ENCODE measurements at places on chromosomes 1 and 21.

GRCh38 chr1:192539297-192540092 lies 36.1 kb upstream of the RGS1 start:
- DNase-seq, result peak; percentile 58

DNA sequence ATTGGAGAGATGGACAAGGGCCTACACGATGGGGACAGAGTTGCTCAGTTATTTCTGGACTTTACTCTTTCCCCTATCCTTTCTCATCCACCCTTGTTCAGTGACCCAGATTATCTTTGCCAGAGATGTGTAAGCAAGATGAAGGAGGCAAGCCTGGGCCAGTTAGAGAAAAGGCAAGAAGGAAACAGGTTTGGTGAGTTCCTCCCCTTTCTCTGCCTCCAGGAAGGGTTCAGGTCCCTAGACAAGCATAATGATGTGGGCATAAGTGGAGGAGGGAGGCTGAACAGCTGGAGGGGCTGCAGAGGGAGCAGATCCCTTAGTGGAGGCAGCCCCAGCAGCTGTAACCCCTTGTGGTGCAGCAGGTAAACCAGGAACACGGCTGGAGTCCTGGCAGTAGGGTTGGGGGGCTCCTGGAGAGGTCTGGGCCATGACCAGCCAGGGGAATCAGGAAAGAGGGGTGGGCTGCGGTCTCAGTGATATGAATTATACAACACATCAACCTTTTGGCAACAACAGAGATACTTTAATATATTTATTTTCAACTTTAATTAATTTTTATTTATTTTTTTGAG lies 9.2 kb upstream of the CDC42 start:
- DNase-seq, result no peak

- no peak for DNase-seq
Observed at GRCh38 chr1:230322967-230323547, 103.1 kb downstream of the PGBD5 start.

DNA sequence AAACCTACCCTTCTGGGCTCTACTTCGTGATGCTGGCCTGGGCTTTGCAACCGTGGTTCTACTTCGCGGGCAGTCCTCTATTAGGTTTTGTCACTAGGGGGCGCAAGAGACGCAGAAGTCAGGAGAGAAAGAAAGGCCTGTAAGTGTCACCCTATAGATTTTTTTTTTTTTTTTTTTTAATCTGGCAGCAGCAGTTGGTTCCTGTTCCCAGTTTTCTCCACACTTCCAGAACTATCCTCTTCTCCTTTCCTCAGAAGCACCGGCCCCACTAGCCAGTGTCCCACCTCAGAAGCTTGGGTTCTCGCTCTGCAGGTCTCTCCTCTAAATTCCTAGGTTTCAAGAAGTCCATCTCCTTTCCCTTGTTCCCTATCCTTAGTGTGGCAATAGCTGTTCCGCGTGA lies 9.1 kb upstream of the LCE2D start:
- DNase-seq, result peak; percentile 62

DNA sequence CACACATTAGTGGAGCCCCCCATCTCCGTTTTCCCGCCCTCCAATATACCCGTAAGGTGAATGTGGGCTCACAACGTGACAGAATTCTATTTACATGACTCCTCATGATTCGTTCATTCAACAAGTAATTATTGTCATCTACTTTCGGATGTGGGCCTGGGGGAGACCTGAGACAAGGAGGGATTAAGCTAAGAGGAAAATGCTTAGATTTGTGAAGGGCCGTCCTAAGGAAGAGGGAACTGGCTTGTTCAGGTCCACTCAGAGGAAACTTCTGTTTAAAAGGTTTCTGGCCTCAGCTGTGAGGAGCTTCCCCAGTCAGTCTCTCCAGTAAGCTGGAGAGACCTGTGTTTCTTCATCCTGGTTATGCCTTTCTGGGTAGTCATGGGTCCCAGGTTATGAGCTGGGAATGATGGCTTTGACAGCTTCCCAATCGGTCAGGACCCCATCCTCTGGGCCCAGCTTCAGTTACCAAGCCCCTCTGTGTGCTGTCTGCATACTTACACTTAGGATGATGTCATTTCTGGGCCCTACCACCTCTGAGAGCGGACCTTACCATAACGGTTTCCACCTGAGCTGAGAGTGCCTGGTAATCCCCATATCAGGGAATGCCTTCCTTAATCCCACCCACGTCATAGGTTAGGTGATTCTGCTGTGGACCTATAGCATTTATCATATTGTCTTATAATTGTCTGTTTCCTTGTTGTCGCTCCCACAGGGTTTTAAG lies 687 bp upstream of the ERI3 start:
- no peak for DNase-seq

GRCh38 chr1:84247425-84248220 lies 53.9 kb upstream of the SAMD13 start:
- DNase-seq, result peak; percentile 95

GRCh38 chr1:233140974-233141373 lies 154.6 kb downstream of the PCNX2 start:
- DNase-seq, result no peak

- DNase-seq, result no peak
Observed at GRCh38 chr1:150808121-150808520, at the start of gene CTSK. Gene CTSK, minus strand, starts transcription at chr1:150808260. Its CDS starts 1,455 bp downstream, at chr1:150806805.

DNA sequence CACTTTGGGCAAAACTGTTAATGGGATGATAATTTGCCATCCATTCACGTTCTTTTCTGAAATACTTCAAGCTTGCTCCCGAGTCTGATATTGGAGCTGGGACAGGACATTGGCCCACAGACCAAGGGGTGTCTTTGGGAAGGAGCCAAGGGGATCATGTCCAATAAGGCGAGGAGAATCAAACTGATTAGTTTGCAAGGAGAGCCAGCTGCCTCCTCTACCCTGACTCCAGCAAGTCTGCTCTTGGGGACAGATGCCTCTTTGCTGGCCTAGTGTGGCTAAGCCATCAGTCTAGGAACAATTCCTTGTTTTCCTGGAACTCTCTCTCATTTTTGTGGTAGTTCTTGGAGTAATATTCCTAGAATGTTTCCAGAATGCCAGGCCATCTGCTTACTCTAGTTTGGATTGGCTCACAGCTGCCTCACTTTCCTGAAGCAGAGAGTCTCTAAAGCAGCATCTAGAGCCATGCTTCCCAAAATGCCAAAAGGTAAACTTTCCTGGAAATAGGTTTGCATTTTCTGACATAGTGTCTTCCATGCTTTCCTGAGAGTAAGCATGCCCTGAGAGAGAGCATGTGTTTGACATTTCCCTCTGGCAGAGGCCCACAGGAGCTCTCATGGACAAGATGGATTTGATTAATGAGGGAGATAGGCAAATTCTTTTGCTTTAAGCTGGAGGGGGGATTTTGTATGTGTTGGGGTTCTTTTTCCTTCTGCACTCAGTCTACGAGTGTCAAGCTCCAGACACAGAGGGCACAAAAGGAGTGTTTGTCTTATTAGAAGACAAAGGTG lies 145.6 kb downstream of the GDAP2 start:
- no peak for DNase-seq

GRCh38 chr1:230356190-230356589 lies 69.9 kb downstream of the PGBD5 start:
- DNase-seq, result no peak

GRCh38 chr1:20476265-20477038 lies 9.6 kb downstream of the CAMK2N1 start:
- DNase-seq, result peak; percentile 91

GRCh38 chr1:66380452-66381212 lies 153.3 kb upstream of the SGIP1 start:
- DNase-seq, result no peak

DNA sequence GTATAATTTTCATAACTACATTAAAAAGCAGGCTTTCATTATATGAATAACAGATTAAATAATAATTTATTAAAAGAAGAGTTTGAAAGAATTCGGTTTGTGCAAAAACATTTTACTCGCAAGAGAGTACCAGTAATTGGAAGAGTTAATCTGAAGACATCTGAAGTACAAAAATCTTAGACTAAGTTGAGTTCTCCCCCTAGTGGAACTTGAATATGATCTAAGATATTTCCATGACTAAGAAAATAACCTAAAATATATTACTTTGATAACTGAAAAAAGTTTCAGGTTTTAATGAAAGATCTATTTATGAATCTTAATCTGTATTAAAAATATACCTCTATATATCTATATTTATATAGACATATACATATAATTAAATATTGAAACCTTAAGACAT lies 112.5 kb upstream of the GFI1 start:
- peak; percentile 27 for DNase-seq

- no peak for DNase-seq
Observed at GRCh38 chr1:55957276-55957675, 622.1 kb downstream of the PLPP3 start.

DNA sequence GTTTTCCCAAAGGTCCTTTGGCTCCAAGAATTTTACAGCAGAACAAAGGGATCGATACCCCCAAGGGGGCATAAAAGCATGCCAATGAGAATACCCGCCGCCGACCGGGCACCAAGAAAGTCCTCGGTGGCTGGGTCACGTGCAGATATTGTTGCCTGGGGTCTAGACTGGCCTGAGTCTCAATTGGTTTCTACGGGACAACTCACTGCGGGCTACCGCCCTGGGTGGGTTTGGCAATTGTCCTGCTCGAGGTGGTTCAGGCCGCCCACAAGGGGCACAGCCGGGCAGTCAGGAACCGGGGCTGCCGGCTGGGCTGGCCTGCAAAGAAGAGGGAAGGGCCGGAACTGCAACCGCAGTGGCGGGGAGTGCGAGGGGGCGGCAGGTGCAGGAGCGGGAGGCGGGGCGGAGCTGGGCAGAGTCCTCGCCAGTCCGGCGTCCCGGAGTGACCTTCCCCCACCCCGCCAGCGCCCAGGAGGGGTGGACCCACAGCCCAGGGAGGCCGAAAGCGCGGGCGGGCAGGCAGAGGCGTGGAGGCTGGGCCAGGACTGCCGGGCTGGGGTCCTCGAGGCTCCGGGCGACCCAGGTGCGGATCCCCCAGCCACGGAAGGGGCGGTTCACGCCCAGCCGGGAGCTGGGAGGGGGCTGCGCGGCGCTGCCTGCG lies 926 bp upstream of the ATP1B1 start:
- peak; percentile 70 for DNase-seq

- DNase-seq, result peak; percentile 74
Observed at GRCh38 chr1:47436304-47436978, 1.4 kb upstream of the FOXD2 start.

GRCh38 chr1:63320022-63320721 lies 2.2 kb upstream of the FOXD3 start:
- DNase-seq, result no peak

- no peak for DNase-seq
Observed at GRCh38 chr1:113663165-113663951, 95.9 kb downstream of the PHTF1 start.

- no peak for DNase-seq
Observed at GRCh38 chr1:184775885-184776284, 21.2 kb upstream of the EDEM3 start.

DNA sequence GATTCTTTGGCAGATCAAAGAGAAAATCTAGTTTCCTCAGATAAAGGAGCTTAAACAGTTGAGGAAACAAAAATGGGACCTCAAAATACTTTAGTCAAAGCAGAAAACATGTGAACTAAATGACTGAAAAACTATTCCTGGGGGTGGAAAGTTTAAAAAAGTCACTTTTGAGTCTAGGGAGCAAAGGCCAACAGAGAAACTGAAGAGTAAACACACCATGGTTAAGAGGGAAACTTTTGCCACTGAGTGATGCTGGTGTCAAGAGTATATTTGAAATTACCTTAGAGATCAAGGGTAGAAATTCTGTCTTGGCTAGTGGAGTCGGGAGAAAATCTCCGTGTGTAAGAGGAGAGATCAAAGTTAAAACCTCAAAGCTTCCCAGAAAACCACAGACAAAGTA lies 501.2 kb upstream of the ADGRL4 start:
- no peak for DNase-seq

GRCh38 chr1:72369069-72369757 lies 86.9 kb upstream of the NEGR1 start:
- no peak for DNase-seq

GRCh38 chr21:45032977-45033710 lies 41.2 kb upstream of the ADARB1 start:
- DNase-seq, result no peak

GRCh38 chr1:5915587-5916571 lies 76.3 kb downstream of the NPHP4 start:
- peak; percentile 25 for DNase-seq

- no peak for DNase-seq
Observed at GRCh38 chr21:36684957-36685714, 13.8 kb upstream of the SIM2 start.

- DNase-seq, result no peak
Observed at GRCh38 chr1:24991697-24992096, 61.6 kb upstream of the RUNX3 start.

DNA sequence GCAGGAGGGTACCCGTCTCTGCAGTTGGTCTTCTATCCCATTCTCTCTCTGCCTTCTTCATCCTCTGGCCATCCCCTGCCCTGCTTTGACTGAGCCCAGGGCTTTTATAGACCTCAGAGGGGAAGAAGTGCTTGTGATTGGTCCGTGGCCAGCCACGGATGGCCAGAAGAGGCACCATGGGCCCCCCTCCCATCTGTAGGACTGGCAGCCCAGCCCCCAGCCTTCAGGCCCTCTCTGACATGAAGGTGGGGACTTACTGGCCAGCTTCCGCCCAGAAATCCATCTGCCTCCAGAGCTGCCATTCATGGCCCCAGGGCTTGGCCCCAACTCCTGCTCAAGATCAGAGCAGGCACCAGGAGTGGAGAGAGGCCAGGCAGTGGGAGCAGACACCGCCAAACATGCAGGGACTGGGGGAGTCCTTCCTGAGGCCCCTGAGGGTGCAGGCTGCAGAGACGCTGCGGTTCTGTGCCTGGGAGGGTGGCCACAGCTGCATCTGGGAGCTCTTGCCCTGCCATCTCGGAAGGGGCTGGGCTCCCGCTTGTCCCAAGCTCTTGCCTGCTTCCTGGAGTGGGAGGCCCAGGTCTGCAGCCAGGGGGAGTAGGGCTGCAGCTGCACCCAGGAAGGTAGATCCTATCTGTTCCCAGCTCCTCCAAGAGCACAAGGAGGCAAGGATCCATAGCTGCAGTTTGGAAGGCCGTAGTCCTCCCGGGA lies 698.6 kb upstream of the B3GALT2 start:
- no peak for DNase-seq

DNA sequence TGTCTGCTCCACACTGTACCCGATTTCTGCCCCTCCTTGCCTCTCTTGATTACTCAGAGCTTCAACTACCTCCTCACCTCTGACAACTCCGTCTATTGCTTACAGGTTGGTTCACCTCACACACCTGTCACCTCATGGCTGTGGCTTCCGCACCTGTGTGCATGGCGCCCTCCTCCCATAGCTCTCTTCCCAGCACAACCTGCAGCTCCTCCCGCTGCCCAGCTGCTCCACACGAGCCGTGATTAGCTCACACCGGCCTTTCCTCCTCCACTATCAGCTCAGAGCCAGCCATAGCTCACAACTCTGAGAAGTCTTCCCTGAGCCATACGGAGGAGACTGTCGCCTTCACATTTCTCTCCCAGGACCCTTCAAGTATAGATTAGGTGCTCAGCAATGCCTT lies 67.5 kb downstream of the GNG4 start:
- no peak for DNase-seq

GRCh38 chr1:2435091-2435490 lies 22.7 kb upstream of the PEX10 start:
- DNase-seq, result no peak

- DNase-seq, result no peak
Observed at GRCh38 chr1:82625537-82625936, 824.8 kb downstream of the ADGRL2 start.

Measured in A549 (cell line).